ENCODE measurements at places on chromosomes 6 and 20.
A peak's percentile ranks its signal among the peaks of the same experiment; 100 is the strongest.

DNA sequence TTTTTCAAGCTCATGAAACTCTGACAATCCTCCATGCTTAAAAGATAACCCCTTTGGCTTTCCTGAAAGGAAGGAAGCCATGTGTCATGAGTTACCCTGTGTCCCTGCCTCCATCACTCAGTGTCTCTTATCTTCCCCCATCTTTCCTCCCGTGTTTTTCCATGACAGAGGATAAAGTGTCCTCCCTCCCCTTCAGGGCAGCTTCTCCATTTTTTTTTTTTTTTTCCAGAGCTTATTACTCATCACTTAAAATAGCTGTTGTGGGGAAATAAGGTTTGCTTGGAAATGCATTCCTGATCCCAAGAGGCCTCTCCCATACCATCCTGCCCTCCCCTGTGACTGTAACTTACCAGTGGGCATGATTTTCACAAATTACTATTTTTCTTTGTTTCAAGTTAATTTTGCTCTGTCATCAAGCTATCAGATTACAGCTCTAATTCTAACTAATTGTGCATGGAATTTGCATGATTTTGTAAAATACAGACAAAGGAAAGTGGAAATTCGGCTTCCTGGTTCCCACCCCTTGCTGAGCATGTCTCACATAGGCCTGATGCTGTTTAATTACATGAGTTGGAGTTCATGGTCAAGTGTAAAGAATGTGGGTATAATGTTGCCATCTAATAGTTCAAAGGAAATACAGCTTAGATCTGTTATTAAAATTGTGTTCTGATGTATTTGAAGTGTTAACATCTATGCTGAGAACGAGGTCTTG lies 614.5 kb upstream of the FLRT3 start:
- DNase-seq: no peak

DNA sequence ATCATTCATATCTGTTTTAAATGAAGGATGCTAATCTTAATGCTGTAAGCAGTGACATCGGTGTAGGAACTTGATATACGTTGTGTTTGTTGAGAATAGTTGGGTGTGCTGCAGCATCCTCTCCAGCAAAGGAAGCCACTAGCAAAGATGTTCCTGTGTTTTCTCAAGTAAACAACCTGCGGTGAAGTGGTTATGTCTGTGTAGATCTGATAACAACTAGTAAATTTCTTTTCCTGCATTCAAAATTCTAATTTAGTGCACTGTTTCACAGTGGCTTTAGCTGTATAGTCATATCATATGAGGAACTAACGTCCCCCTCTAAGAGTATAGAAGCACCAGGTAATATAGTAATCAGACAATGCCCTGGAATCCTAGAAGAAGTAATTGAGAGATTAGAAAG lies 38.7 kb downstream of the NCOA7 start:
- peak; percentile 61 for DNase-seq

GRCh38 chr6:46549155-46549554 lies 57.9 kb upstream of the RCAN2 start:
- DNase-seq: no peak

DNA sequence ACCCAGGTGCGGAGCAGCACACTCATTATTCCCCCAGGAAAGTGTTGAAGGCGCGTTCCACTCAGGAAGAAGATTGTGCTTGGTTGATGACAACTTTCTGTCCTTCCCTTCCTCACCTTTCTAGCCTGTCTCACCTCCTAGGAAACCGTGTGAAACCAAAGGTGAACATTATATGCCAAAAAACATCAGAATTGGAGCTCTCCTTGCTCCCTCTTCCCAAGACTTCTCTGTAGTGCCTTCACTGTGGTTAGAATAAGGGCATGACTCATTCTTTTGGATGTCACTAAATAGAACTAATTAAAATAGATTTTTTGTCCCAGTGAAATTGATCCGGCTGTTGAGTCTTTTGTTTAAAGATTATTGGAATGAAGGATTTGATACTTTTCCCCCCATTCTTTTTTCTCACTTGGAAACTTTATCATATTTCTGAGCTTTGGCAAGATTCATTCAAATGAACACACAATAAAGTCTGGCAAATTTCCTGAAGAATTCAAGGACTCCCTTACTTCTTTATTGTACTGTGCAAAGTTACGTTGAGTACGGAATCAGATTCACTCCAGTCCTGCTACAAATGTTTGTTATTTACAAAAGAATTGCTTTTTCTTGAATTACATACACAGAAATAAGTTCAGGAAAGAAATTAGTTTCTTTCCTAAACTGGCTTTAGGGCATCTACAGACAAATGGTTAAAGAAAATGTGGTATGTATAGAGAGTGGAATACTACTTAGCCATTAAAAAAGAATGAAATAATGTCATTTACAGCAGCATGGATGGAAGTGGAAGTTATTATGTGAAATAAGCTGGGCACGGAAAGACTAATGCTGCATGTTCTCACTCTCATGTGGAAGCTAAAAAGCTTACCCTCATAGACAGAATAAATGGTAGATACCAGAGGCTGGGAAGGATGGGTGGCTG lies 142.8 kb upstream of the AKAP12 start:
- no peak for DNase-seq

GRCh38 chr6:138560130-138560860 lies 61.0 kb upstream of the NHSL1 start:
- DNase-seq: no peak

DNA sequence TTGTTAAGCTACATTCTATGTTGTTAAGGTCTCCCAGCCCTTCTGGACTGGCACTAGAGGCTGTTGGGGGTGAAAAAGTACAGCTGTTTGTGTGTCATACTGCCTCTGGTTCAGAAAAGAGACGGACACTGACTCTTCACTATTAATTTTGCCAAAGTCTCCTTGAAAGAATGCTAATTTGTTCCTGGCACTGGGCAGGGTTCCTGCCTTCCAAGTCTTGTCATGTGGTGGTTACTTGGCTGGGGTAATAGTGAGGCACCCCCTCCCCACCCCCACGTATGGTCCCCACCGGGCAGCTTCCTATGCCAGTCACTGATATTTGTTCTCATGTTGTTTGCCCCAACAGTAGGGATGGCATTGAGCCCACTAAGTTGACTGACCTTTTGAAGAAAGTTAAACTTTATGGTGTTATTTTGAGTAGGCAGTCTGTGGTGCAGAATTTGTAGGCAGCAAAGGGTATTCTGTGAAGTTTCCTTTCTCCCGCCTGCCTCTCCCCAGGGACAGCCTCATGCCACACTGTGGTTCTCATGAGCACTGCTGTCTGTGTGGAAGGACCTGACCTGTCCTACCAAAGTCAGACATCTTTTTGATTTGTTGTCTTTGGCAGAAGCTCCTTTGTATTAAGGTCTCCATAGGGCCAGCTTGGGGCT lies 8.7 kb downstream of the CDS2 start:
- no peak for DNase-seq

DNA sequence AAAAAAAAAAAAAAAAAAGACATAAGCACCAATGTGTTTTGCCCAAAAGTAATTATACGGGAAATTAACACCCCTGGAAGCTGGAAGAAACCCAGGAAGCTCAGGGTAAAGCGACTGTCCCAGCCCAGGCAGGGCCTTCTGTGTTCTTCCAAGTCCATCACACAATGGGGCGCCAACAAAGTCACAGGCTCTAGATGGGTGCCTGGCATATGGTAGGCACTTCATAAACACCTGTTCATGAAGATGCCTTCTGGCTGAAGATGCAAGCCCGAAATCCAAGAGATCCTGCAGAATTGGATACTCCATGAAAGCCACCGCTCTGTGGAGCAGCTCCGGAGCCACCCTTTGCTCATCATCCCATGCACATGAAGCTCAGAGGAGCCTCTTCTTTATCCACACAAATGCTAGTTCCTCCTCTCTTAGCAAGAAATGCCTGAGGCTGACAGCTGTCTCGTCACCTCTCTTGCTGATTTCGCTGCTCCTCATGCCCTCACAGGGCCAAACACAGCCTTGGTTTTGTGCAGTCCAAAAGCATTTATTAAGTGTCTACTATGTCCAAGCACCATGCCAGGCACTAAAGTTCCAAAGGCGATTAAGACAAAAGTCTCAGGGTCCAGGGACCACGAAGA lies 76.6 kb downstream of the TRERF1 start:
- no peak for DNase-seq

DNA sequence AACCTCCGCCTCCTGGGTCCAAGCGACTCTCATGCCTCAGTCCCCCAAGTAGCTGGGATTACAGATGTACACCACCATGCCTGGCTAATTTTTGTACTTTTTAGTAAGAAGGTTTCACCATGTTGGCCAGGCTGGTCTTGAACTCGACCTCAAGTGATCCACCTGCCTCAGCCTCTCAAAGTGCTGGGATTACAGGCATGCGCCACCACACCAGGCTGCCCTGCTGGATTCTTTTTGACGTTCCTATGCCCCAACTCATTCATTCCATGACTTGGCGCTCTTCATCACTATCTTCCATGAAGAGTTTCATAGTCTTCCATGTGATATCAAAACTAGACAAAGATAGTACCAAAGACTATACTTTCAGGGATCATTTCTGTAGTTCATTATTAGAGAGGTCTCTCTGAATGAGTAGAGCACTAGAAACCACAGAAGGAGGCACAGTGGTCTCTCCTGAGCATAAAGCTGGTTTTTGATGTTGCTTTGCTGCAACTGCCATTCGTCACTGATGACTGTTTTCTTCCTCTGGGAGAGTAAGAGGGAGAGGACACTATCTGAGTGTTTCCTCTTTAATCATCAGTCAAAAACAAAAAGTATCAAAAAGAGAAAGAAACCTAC lies 23.5 kb downstream of the DNAAF9 start:
- DNase-seq: no peak

- DNase-seq: no peak
Measured at GRCh38 chr6:4728926-4729325, 47.3 kb upstream of the CDYL start.

DNA sequence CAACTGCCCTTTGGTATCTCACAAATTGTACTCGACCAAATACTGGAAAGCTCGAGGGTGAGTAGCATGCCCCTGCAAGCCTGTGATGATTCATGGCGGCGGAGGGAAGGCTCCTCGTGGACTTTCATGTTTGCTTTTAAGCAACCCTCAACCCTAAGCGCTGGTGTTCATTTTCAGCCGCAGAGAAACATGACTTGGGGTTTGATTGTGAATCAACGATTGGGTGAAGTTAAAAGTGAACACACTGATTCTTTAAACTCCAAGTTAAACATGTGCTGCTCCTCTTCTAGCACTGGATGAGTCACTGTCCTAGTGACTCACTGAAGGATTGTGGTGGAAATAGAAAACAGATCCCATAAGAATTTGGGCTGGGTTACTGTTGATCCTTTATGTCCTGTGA lies 8.3 kb downstream of the CD109 start:
- DNase-seq: no peak

DNA sequence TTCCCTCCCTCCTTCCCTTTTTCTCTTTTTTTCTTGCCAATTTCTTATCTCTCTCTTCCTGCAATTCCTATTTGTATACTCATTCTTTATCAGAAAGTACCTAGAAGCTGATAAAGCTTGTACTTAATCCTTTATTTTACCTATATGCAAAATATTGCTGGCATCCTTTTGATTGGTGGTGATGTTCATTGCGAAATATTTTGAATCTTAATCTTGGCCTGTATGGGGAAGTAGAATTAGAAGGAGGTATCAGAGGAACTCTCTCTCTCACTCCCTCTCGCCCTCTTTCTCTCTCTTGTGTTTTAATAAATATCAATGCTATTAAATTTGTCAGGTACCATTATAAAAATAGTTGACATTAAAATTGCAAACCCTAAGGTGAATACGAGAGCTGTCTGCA lies 52.8 kb downstream of the UST start:
- no peak for DNase-seq

- no peak for DNase-seq
Measured at GRCh38 chr6:116797585-116797984, 31.3 kb downstream of the GPRC6A start.

DNA sequence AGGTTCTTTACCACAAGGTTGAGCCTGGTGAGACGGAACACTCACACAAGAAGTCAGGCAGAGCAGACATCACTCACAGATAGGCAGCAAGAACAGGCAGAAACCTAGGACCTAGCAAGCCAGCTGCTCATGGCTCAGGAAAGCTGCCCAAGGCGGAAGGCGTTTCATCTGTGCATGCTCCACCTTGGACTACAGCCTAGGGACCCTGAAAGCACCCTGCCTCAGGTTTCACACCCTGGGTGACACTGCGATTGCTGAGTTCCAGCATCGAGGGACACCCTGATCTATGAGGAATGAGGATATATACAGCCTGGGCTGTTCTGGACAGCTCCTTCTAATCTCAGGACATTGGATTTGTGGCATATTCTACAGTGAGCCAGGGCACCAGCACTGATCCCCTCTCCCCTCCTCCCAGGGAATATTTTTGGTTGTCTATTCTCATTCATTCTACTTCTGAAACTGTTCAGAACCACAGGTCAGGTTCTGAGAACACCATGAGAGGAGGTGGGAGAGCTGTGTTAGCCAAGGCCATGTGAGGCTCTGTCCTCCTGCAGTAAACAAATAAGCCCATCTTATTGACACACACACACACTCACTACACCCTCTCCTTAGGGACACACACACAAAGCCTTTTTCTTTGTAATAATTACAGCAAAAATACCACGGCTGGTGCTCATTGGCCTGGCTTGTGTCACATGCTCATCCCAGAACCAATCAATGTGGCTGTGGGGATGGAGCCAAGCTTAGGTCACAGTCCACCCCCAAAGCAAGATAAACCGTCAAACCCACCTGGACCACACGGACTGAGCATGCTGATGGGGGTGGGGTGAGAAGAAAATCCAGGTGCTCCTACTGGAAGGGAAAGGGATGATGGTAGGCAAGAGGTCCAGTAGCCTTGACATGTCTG lies 26.3 kb upstream of the PMEPA1 start:
- DNase-seq: no peak

- DNase-seq: no peak
Measured at GRCh38 chr20:38209736-38210405, 44.8 kb upstream of the TGM2 start.

GRCh38 chr20:63895952-63896263 lies 982 bp downstream of the DNAJC5 start:
- no peak for DNase-seq

- DNase-seq: no peak
Measured at GRCh38 chr6:153538491-153538890, 407.4 kb upstream of the RGS17 start.

- DNase-seq: peak; percentile 54
Measured at GRCh38 chr20:32743237-32744112, at the start of gene COMMD7. COMMD7 (minus strand) TSS chr20:32743467; CDS start chr20:32743391, 76 bp downstream.
